Central memory CD4-positive, alpha-beta T cell (primary cell): ENCODE measurements at places on chromosomes 5 and 9.

DNA sequence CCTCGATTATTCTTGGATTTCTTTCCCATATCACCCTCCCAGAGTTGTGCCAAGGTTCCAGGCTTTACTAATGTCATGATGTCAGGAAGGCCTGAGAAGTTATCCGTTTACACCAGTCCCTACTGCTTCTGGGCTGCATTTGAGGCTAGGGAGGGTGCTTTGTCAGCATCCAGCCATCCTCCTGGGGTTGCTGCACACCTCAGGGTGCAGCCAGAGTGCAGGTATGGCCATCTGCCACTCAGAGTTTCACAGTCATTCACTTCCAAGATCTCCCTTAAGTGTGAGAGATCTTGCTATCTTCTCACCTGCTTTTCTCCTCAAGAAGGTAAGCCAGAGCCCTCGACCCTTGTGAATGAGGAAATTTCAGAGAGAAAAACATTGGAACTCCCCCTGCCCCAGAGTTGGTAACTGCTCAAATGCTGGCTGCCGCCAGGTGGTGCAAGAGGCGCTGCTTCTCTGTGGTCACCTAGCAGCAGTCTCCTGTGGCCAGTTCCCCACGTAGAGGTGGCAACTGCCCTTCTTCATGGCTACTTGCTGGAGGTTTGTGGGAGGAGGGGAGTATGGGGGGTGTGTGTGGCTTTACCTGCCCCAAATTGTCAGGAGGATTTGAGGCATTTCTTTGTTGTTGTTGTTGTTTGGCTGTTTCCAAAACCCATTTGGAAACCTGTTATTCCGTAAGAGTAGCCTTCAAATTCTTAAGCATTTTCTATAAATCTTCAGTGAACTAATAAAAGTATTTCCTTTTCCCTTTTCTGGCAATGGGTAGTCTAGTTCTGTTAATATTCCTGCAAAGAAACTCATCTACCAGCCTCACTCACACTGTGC is 259.6 kb upstream of the DMRT1 start:
- DNase-seq: no peak

DNA sequence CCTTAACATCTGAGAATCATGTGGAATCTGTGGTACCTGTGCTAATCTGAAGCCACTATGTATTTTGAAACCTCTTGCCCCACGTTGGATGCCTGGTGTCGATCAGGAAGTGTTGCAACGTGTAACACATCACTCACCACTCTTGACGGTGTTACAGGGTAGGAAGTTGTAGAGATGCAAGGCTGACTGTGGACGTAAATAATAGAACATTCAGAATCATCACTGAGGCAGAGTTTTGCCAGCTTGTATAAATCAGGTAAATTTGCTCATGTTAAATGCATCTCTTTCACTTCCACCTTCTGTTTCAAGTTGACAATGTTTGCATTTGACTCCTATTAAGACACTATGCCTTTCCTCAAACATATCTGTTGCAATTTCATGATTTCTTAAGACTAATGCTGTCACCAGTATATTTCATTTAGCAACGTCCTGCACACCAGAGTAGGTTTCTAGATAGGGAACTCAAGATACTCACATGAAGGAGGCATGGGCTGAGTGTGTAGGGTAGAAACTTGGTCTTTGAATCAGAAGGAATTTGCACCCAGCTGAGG is 38.1 kb downstream of the BASP1 start:
- DNase-seq: no peak

GRCh38 chr5:161023551-161023950 is 171.5 kb upstream of the ATP10B start:
- DNase-seq: no peak

- DNase-seq: no peak
These were observed 135.6 kb downstream of the BOD1 start for GRCh38 chr5:173480896-173481295.

GRCh38 chr9:110797611-110798010 is 129.0 kb downstream of the MUSK start:
- no peak for DNase-seq

- DNase-seq: no peak
These were observed 20.5 kb downstream of the ABCA1 start for GRCh38 chr9:104907278-104907951.

- DNase-seq: no peak
These were observed 240.6 kb downstream of the MARCHF11 start for GRCh38 chr5:15938961-15939360.

DNA sequence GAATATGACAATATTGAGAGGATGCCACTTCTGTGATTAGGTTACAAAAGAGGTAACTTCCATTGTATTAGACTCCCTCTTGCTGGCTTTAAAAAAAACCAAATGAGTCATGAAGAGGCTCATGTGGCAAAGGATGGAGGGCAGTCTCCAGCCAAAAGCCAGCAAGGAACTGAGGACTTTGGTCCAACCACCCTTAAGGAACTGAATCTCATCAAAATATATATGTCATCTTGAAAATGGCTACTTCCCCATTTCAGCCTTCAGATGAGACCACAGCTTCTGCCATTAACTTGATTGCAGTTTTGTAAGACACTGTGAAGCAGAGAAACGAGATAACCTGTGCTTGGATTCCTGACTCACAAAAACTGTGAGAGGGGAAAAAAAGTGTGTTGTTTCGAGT is 15.5 kb upstream of the TRIM32 start:
- no peak for DNase-seq

- no peak for DNase-seq
These were observed 106.8 kb downstream of the TUSC1 start for GRCh38 chr9:25571491-25571890.

- no peak for DNase-seq
These were observed 17.9 kb downstream of the COL15A1 start for GRCh38 chr9:98961513-98962180.

DNA sequence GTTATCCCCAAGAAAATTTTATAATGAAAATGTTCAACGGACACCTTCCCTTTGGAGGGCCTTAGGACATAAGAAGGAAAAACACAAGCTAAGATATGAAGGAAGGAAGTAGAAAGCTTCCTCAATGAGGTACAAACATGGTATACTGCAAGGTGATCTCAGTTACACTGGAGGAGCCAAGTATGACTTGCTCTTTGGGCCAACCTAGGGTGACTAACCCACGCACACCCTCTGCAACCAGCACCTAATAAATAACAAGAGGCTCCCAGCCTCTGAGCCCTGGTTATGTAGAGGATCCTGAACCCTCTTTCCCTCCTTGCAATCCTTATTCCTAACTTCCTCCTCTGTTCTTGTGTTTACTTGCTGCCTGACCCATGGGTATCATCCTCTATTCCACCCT is 38.3 kb upstream of the KCNV2 start:
- no peak for DNase-seq

- DNase-seq: no peak
These were observed 123.2 kb downstream of the SPOCK1 start for GRCh38 chr5:137375741-137376526.

DNA sequence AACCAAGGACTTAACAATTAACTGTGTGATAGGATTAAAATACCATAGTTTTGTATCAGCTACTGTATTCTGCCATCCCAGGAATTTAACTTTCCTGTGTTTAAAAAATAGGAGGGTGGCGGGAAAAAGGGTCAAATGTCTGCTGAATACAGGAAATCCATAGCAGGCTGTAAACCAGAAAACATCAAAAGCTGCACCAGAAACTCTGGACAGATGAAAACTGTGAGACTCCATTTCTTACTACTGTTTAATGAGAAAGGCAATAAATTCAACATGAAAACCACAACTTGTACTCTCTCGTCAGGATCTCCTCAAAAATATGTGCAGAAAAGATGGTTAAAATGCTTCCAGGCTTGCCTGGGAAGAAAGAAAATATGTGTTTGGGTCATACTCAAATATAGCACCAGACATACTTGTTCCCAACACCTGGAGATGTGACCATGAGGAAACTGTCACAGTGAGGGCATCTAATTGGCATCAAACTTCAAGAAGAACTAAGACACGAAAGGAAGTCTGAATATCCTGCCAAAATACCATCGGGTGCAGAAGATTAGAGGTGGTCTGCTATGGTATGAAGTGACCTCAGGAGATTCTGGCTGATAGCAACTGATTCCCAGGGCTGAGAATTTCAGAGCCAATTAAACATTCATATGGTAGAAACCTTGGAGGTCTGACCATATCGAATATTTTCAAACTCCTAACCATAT is 164.7 kb upstream of the TARS1 start:
- DNase-seq: no peak

DNA sequence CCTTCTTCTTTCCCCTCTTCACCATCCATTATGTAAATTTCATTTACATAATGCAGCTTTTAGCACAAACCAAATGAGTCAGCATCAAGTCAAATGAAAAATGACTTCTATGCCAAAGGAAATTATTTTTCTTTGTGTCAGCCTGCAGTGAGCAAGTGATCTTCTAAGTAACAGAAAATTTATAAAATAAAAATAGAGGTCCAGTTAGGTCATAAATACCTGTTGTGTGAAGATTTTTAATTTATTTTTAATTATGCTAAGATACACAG is 16.7 kb upstream of the THG1L start:
- DNase-seq: no peak

DNA sequence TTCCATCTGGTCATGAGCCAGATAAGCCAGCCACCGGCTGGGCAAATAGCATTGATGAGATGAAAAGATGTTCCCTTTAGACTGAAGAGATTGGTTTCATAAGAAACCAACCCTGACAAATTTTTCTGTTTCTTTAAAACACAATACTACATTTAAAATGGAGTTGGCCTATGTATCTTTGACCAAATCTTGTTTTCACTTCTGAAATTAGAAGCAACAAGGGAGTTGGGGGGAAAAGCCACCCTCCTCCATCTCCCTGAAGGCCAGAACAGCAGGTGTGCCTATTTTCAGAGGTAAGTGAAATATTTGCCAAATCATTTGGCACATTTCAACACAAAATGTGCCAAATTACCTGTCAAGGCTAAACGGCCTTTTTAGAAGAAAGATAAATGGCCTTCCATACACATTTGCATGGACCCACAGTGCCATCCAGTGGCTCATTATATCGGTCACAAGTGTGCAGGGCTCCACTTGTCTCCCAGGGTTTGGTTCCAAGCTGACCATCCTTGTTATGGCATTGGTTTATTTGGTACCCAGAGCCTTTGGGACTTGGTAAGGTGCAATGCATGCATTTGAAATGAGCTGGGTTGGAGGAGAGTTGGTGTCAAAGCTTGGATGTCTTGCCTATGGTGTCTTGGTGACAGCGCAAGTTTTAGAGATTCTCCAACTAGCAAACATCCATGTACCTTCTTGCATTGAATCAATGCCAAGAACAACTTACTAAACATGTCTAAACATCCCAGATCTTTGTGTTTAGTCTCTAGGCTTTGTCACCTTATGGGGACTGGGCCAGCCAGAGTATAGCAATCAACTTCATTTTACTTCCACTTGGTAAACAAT is 372.0 kb upstream of the KIF2A start:
- no peak for DNase-seq

GRCh38 chr5:3818624-3819023 is 223.0 kb downstream of the IRX1 start:
- DNase-seq: no peak

- no peak for DNase-seq
These were observed 104.6 kb upstream of the IRX1 start for GRCh38 chr5:3490957-3491507.

DNA sequence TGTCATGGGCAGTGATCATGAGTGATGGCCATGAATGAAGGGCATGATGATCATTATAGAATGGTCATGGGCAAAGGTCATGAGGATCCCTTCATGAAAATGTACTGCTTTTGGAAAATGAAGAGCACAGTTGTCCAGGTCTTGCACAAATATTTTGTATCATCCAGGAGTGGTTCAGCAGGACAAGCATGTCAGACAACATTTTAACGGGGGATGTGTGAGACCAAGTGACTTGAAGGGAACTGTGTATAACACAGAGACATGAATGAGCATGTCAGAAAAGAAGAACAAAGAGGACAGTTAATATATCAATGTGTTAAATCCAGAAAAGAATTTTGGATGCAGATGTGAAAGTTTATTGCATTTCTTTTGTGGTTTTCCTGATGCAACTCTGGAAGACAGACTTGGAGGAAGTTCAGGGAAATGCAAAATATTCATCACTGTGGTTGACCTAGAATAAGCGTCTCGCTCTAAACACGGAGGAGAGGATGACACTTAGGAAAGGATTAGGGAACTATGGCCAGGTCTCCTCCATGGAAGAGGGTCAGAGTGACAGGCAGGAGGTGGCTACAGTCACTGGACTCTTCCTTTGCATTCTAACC is 116.1 kb upstream of the IRX4 start:
- DNase-seq: no peak

- no peak for DNase-seq
These were observed 79.0 kb downstream of the AK8 start for GRCh38 chr9:132798817-132799790.

- DNase-seq: no peak
These were observed 138.1 kb downstream of the SV2C start for GRCh38 chr5:76221311-76221710.

- no peak for DNase-seq
These were observed 254.3 kb downstream of the MAST4 start for GRCh38 chr5:66850354-66851075.

GRCh38 chr5:154885439-154885838 is 27.0 kb downstream of the CNOT8 start:
- DNase-seq: no peak

GRCh38 chr5:79021753-79022152 is 36.6 kb upstream of the ARSB start:
- DNase-seq: no peak

- peak; percentile 0 for DNase-seq
These were observed 668 bp downstream of the GLIS3 start for GRCh38 chr9:4299005-4299795.

GRCh38 chr5:16563686-16564085 is 53.1 kb downstream of the RETREG1 start:
- no peak for DNase-seq

DNA sequence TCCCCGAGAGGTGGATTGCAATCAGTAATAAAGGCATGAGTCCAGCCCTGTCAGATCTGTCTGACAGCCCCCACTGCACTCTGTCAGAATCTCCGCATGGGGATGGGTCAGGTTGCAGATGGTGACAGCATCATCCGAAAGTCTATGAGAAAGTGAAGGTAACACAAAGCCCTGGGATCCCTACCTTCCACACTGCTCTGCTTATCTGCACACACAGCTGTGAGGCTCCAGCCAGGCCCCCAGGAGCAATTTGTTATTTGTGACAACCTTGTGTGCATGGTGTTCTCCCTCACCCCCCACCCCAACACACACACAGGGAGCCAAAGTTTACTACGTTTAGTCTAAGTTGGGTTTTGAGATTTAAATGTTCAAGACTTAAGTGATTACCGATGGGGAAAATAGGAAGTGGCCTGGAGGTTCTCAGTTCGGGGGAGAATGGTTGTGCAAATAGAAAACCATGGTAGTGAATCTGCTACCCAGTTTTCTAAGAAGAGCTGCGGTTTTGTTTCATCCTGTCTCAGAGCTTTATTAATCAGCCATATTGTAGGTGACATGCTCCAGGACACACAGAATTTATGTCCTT is 92.7 kb downstream of the SV2C start:
- peak; percentile 19 for DNase-seq

DNA sequence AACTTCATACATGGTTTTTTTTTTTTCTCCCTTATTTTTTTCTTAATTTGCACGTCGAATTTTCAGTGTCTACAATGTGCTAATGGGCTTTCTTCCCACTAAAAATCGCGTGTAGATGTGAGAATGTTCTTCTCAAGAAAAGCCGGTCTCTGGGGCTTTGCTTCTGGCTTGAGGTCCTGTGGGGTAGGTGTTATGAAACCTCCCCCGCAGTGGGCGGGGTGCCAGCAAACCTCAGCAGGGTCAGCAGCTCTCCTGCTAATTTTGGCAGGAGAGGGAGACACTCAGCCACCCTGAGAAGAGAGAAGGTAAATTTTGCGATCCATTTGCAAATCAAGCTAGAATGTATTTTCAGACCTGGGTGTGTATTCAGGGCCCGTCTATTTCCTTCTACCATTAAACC is 59.9 kb downstream of the NPR3 start:
- no peak for DNase-seq

GRCh38 chr5:132998556-132998955 is 27.8 kb downstream of the ZCCHC10 start:
- DNase-seq: no peak
